Activated T-cell treated with anti-CD3 and anti-CD28 coated beads, Interleukin-2, amount 50 U/mL, for 1 hour (primary cell): ENCODE measurements at places on chromosomes 11 and 22.

GRCh38 chr11:118186346-118187107 lies 10.1 kb upstream of the SCN2B start:
- no peak for DNase-seq

GRCh38 chr11:25057861-25058260 lies 561.0 kb downstream of the LUZP2 start:
- no peak for DNase-seq

- no peak for DNase-seq
These were observed 618.4 kb downstream of the OPCML start for GRCh38 chr11:132913886-132914285.

DNA sequence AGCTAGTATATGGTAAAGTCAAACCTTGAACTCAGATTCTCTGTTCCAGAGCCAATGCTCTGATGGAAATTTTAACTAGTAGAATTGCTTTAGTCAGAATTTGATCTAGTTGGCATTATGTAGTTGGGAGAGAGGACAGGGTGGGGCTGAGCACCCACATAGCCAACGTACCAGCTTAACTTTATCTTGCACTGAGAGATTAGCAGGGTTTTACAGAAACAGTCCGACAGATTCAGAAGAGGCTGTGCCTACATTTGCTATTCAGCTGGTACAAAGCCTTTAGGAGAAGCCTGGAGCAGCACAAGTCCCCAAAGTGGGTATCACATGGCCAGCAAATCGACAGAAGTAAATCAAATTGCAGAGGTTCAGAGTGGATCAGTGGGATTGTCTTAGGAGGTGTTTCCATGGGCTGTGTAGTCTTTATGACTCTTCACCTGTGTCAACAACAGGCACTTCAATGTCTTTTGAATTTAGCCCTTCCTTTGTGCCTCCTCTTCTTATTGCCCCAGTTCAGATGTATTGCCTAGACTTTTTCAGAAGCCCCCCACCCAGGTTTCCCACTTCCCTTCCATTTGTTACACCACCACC lies 7.3 kb upstream of the CSRP3 start:
- no peak for DNase-seq

DNA sequence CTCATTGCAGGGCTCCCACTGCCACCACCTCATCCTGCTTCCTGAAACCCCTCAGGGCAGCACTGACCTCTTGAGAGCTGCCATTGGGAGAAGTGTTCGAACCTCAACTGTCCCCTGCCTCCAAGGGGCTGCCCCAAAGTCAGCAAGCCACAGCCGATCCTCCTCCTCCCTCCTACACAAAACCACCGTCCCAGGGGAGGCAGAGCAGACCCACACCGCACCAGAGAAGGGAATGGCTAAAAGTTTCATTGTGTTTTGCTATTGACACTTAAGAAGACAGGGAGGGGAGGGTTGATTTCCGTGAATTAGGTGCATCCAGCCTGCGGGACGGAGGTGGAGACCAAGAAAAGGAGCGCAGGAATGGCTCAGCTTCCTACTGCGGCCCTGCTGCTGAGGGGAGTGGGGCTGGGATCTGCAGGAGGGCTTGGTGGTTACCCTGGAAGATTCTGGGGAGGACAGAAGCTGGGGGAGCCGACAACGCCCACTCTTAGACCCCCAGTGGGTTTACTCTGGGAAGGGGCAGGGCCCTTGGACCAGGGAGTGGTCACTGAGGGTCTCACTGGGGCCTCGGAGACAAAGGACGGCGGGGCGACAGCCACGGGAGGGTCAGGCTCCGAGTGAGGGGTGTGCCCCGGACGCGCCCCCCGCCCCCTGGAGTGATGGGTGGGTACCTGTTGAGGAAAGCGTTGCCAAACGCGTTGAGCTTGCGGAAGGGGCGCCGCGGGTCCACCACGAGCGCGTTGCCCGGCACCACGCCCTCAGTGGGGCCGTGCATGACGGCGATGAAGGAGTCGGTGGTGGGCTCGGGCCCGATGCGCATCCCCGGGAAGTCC lies 815 bp downstream of the EHD1 start:
- no peak for DNase-seq

DNA sequence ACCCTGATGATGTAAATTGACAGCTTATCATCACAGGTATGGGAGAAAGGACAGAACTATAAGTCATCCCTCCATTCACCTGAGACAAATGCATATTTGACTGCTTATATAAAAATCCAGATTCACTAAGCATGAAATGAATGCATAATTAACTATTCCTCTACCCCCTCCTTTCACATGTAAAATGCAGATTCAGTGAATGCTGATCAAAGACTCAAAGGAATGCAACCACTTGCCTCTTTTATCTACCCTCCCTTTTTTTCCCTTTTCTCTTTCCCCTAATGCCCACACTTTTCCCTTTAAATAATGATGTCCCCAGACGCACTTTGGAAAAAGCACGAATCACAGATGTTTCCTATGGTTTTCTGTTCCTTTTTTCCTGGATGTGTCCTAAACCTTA lies 4.5 kb upstream of the PLAAT4 start:
- DNase-seq: no peak

GRCh38 chr11:2128130-2128510 lies 11.1 kb downstream of the IGF2 start:
- no peak for DNase-seq

GRCh38 chr11:111283945-111284481 lies 14.3 kb upstream of the POU2AF3 start:
- no peak for DNase-seq

DNA sequence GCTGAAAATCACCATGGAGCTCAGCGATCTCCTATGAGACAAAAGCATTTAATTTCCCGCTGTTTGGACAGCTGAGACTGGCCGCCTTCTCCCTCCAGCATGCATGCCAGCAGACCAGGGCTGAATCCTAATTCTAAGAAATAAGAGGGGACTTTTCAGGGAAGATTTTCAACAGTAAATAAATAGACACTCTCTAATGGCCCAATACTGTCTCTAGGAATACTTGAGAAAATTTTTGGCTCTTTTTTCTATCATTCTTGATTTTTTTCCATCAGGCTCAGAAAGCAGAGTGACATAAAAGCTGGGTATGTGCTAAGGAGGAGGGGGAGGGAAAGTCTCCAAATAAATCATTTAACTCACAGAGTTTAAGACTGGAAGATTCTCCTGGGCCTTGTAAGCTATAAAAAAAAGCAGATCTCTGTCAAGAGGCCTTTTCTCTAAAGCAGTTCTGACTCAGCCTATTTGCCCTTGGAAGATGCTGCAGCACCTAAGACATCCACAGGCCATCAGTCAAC lies 17.6 kb upstream of the SPON1 start:
- DNase-seq: no peak

- peak; percentile 65 for DNase-seq
These were observed 10.7 kb upstream of the NLRP6 start for GRCh38 chr11:267491-267994.

DNA sequence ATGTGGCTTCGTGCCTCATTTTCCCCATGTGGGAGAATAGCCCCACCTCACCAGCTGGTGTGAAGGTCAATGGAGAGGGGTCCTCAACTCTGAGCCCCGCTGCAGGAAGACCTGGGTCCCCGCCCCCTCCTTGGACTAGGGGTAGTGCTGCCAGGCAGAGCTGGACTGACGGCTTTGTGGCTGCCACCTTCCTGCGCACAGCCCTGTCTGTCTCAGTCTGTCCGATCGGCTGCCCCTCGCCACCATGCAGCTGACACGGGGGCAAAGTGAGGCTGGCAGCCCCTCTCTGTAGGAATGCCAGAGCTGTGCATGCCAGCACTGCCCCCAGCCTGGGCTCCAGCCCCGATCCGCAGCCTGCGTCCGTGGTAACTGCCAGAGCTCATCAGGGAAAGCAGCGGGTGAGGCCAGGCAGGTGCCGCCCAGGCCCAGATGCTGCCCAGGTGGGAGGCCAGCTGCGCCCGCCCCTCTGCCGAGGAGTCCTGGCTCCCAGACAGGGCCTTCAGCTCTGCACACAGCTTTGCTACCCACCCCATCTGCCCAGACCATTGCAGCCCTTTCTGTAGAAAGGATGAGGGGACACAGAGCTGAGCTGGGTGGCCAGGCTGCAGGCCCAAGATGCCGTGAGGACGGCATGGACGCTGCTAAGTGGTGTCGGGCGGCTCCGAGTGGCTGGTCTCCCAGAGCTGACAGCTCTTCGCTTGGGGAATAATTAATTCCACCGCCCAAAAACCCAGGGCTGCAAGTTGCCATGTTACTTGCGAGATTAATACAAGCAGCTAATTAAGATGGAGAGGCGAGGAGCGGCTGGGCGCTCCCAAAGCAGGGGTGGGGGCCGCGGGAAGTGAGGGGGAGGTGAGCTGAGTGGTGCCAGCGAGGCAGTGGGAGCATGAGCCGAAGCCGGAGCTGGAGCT lies 19.5 kb upstream of the FLRT1 start:
- DNase-seq: no peak

DNA sequence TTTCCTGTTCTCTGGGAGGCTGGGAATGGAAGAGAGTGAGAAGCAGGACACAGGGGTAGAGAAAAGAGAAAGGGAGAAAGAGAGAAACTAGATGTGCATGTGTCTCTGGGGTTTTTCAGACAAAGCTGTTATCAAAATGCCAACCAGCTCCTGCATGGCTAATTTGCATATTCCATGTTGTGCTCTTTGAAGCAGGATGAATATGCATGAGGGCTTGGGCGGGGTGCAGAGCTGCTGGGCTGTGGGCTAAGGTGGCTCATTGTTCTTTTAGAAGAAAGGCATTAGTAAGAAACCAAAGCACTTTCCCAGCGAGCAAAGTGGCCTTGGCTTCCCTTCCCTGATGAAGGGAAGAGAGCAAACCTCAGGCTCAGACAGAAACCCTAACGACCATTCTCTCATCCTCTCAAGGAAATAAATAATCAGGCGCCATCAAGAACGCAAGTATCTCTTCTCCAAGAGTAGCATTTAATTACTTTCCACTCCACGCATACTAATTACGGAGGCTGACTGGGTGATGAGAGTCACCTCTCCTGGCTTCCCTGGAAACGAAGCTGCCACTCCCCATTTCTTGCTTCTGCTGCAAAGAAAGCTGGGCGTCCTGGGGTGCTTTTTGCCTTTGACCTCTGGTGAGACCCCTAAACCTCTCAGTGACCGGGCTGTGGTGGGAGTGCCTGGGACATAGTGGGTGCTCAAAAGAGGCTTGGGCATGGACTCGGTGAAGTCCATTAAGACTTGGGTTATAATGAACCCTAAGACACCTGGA lies 54.2 kb downstream of the FEZ1 start:
- no peak for DNase-seq

DNA sequence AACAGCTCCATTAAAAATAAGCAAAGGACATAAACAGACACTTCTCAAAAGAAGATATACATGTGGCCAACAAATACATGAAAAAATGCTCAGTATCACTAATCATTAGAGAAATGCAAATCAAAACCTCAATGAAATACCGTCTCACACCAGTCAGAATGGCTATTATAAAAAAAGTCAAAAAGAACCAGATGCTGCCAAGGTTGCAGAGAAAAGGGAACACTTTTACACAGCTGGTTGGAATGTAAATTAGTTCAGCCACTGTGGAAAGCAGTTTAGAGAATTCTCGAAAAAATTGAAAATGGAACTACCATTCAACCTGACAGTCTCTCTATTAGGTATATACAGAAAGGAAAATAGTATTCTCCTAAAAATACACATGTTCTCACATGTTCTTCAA lies 102.4 kb upstream of the FIBIN start:
- DNase-seq: no peak

- DNase-seq: peak; percentile 56
These were observed 707 bp upstream of the FTH1 start for GRCh38 chr11:61967924-61968757.

DNA sequence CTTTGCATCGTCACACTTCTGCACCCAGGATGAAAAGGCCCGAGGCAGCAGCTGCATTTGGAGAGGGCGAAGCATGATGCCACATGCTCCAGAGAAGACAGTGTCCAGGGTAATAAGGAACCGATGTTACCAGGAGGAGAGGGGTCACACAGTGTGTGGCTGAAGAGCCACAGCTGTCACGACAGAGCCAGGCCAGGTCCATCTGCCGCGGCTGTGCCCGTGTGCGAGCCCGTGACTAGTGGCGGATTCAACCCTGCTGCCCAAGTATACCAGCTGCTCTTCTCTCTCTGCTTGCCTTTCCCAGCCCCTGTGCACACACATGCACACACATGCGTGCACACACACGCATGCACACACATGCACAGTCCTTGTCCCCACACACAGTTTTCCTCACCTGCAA lies 1432.5 kb downstream of the BRD1 start:
- DNase-seq: no peak

GRCh38 chr11:102191832-102192231 lies 81.6 kb downstream of the YAP1 start:
- no peak for DNase-seq

DNA sequence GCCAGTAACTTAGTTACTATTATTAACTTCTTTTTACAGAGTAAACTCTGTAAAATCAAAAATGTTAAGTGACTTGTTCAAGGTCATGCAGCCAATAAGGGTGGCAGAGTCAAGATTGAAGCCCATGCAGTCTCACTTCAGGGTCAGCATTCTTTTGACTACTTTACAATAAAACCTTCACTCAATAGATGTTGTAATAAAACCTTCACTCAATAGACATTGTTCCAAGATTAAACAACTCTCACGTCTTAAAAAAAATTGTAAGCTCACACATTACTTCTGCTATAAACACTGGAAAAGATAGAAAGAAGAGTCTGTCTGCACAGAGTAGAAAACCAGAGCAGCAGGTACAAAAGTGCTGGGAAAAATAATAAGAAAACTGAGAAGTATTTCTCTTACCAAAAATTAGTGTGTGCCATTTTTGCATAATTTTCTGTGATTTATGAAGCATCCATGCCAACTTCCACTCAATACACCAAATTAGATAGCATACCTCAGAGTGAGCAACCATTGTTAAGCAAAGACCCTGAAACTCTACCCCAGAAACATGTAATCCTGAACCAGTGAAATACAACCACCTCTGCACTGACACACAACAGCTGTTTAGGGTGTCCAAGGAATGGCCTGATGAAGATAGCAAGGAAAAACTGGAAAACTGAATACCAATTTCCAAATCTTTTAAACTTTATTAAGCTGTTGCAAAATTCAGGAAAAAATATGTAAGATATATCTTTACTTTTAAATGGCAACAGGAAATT lies 4.9 kb upstream of the SOX6 start:
- no peak for DNase-seq

GRCh38 chr11:125345421-125346178 lies 150.5 kb downstream of the FEZ1 start:
- peak; percentile 43 for DNase-seq

GRCh38 chr11:114172871-114173444 lies 113.4 kb downstream of the ZBTB16 start:
- no peak for DNase-seq

GRCh38 chr22:41048791-41049717 lies 43.3 kb upstream of the EP300 start:
- DNase-seq: no peak

GRCh38 chr11:8561461-8561860 lies 32.6 kb downstream of the STK33 start:
- no peak for DNase-seq

DNA sequence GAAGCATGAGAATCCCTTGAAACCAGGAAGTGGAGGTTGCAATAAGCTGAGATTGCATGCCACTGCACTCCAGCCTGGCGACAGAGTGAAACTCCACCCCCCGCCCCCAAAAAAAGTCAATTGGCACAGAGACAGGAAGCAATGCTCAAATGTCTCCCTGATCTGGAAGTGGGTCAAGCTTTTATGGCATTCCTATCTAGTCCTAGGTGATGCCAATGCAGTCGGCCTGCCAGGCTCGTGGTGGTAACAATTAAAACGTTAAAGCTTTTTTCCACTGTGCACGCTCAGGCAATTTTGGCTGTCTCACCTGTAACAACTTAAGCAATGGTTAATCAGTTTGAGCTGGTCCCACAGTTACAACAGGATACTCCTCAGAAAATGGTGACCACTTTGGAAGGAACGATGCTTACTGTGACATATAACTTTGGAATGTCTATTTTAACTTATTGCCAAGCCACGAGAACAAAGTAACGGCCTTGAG lies 18.9 kb upstream of the PISD start:
- no peak for DNase-seq
